LoVo (cell line): ENCODE measurements at places on chromosomes 7 and 10.

DNA sequence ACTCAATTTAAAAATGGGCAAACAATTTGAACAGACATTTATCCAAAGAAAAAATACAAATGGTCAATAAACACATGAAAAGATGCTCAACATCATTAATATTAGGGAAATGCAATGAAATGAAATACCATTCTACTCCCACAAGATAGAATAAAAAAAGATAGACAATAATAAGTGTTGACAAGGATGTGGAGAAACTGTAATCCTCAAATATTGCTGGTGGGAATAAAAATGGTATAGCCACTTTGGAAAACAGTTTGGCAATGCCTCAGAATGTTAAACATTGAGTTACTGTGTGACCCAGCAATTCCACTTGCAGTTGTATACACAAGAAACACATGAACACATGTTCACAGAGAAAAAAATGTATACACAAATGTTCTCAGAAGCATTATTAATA, 197.6 kb downstream of the RELN start:
- no peak for DNase-seq

- no peak for DNase-seq
These were observed 204.3 kb downstream of the ANK3 start for GRCh38 chr10:60185421-60185820.

GRCh38 chr7:75638594-75639070, 100.1 kb downstream of the HIP1 start:
- peak; percentile 50 for DNase-seq

GRCh38 chr7:46810986-46811385, 770.9 kb downstream of the TNS3 start:
- DNase-seq, result no peak

- no peak for DNase-seq
These were observed 103.1 kb upstream of the PARD3 start for GRCh38 chr10:34918060-34918775.

GRCh38 chr7:140635345-140635744, 5.3 kb downstream of the DENND2A start:
- DNase-seq, result no peak

DNA sequence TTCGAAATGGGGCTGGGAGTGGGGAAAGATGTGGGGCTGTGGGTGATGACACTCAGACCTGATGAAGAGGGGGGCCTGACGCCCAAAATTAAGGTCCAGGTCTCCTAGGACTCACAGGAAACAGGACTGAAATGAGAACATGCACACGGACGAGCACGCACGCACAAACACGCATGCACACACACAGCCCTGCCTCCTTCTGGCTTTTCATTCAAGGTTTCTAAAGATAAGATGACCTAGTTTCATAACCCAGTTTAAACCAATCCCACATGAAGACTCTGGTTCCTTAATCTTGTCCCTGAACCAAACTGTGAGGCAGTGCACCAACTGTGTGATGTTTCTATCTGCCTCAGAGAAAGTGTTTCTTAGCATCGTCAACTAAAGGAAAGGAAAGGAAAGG, 162.0 kb downstream of the DGKI start:
- no peak for DNase-seq

DNA sequence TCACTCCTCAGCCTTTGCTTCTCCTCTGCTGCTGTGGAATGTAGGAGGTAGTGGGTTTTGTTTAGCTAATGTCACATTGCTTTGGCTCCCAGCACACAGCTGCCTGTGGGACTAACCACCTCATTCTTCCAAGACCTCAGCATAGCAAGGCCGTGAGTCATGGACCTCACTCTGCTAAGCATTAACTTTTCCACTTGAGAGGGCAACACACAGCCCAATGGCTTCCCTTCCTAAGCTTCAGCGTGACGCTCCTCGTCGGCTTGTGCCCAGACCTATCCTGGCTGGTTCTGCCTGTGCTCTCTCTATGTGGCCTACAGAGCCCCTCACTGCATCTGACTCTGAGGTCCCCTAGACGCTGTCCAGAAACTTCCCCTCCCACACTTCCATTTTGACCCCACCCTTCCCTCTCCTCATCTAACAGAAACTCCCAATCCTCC, 23.3 kb downstream of the MYOF start:
- peak; percentile 93 for DNase-seq

- no peak for DNase-seq
These were observed 179.0 kb upstream of the ADO start for GRCh38 chr10:62625484-62625883.

DNA sequence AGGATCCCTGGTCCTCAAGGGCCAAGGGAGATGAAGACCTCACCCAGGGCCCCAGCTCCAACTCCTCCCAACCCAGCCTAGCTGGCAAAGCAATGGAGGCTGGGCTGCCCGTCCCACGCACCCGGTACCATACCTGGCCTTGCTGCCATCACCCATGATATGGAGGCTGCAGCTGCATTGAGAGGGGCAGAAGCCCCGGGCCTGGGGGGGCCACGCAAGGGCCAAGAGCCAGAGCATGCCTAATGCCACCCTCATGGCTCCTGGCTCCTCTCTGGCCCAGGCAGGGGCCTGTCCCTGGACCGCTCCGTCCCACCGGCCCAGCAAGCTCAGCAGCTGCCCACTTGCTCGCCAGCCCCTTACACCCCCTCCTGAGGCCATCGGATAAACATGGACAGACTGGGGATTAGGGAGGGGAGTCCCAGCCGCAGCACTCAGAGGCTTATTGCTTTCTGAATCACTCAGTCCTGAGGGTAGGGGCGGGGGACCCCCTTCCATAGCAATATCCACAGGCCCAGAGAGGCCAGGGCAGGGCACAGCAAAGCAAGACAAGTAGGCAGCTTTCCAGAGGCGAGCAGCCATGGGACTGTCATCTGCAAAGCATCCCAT, at the start of gene LRIT1:
Gene LRIT1 (minus strand): TSS at position 362 of the 606 bp plus-strand sequence. CDS start 107 bp downstream, at position 255.
- no peak for DNase-seq
